Left lung (tissue), 14 donors: ENCODE measurements at places on chromosomes 1 and 21.
A peak's percentile ranks its signal among the peaks of the same experiment; 100 is the strongest.

GRCh38 chr1:55816456-55817426, 601.6 kb upstream of the USP24 start:
- DNase-seq = peak; percentile 41

DNA sequence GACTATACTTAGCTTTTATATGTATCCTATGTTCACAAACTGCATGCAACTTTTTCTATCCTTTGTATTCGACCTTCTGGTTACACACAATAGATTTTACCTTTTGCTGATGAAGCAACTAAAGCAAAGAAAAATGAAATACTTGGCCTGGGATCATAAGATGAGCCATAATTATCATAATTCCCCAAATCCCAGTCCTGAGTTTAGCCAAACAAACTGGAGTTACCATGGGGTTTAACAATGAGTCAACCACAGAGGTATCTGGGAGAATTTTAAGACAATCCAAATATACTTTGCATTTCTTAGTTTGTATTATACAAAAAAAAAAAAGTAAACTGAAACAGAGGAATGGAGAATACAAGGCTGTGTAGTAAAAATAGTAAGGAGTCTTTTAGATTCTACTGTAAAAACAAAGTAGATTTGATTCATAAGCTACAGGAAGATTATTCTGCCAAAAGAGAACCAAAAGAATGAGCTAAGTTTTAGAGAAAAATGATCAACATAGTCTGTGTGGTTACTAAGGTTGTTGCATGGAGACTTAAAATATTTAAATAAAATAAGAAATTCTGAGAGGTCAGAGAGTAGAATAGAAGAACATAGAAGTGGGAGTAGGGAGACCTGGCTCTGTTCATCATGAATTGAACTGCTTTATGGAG, 60.4 kb upstream of the GORAB start:
- no peak for DNase-seq

- no peak for DNase-seq
Observed at GRCh38 chr1:221937155-221937953, 195.5 kb upstream of the DUSP10 start.

- DNase-seq = no peak
Observed at GRCh38 chr1:60948486-60948885, 133.9 kb upstream of the NFIA start.

- no peak for DNase-seq
Observed at GRCh38 chr21:28447462-28447861, 545.2 kb downstream of the LTN1 start.

DNA sequence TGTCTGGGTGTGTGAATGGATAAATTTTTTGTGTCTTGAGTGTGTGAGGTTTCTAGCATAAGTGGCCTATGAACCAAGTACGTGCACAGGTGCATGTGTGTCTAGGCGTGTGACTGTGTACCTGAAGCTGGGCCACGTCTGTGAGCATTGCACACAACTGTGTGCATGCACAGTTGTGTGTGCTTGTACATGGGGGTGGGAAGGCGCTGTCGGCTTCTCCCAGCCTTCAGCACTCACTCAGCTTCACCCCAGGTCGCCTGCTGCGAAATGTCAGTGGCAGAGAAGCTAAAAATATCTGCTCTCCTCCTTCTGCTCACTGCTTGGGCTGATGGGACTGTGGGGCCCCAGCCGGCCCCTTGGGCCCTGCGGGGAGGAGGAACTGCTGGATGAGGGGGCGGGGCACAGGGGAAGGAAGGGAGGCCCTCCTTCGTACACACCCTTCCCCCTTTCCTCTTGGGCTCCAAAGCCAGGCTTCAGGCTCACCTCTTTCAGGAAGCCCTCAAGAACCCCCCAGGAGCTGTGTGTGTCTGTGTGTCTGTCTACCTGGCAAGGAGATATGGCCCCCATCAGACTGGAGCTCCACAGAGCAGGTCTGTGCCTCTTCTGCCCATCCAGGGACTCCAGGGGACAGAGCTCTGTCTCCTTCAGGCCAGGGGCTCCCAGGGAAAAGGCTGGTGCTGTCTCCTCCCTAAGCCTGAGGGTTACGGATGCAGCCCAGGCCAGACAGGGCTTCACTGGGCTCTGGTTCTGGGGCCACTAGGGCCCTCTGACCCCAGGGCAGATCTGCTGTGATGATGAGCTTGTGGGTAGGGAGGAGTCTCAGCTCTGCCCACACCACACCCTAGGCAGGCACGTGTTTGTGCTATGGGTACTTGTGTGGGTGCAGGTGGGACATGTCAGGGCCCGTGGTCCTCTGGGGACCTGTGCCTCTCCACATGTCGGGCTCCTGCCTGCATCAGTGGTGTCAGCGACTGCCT, 35.6 kb upstream of the WASF2 start:
- peak; percentile 82 for DNase-seq

- no peak for DNase-seq
Observed at GRCh38 chr1:92123868-92124267, 43.7 kb downstream of the BTBD8 start.

GRCh38 chr1:7783178-7783711, 846 bp upstream of the PER3 start:
- no peak for DNase-seq

- DNase-seq = no peak
Observed at GRCh38 chr1:230892018-230892491, 23.7 kb upstream of the C1orf198 start.
